ENCODE measurements at places on chromosomes 13 and 19. TPM values are rescaled to one million over a fixed set of nuclear protein-coding genes. Genes with fewer than 3 reads are reported as not detected.
A peak's percentile ranks its signal among the peaks of the same experiment; 100 is the strongest.

GRCh38 chr13:99970651-99971575 lies 654 bp downstream of the ZIC5 start:
- peaks cover 81% of the 10 kb centered on the region for H3K27me3 ChIP-seq
- no peak overlapping the region for H3K4me3 ChIP-seq
- no peak for DNase-seq
- H3K36me3 ChIP-seq = no peaks in the 10 kb centered on the region

DNA sequence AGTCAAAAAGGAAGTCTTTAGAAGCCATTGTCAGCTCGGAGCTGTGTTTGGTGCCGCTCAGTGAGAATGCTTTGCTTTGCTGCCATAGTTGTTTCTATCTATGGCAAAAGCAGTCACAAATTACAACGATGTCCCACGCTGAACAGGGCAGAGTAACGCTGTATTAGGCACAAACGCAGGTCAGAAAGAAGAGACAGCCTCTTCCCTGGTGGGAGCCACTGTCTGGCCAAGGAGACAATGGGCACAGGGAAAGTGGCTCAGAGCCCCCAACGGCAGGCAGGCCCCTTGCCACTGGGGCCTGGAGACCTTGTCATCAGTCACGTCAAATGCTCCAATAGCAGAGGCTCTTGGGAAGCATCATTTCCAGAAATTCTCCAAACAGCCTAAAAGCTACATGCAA lies 244.2 kb downstream of the TEX29 start:
- no peaks in the 10 kb centered on the region for H3K4me1 ChIP-seq
- no peaks in the 10 kb centered on the region for H3K27me3 ChIP-seq
- H3K36me3 ChIP-seq = no peaks in the 10 kb centered on the region
- no peak for DNase-seq
- no peak overlapping the region for H3K4me3 ChIP-seq

- H3K4me3 ChIP-seq = no peak overlapping the region
- no peak overlapping the region for H3K27ac ChIP-seq
- no peaks in the 10 kb centered on the region for H3K4me1 ChIP-seq
These were observed 14.1 kb downstream of the CARM1 start for GRCh38 chr19:10885201-10886169.

GRCh38 chr13:73261739-73262216 lies 203.0 kb downstream of the KLF5 start:
- H3K4me3 ChIP-seq = no peak overlapping the region
- no peaks in the 10 kb centered on the region for H3K27me3 ChIP-seq
- H3K4me1 ChIP-seq = no peaks in the 10 kb centered on the region
- DNase-seq = no peak
- H3K36me3 ChIP-seq = no peaks in the 10 kb centered on the region

ZNF382 gene
- 10.0 TPM for total RNA-seq

SLC7A9 gene
- 0.24 TPM for total RNA-seq

PRX gene
- total RNA-seq = 1.4 TPM

- H3K36me3 ChIP-seq = peaks cover 60% of the 10 kb centered on the region
- no peak overlapping the region for H3K4me3 ChIP-seq
- no peak for DNase-seq
These were observed 2.3 kb downstream of the RAD23A start for GRCh38 chr19:12947702-12948611.

- peaks cover 7% of the 10 kb centered on the region for H3K4me1 ChIP-seq
- DNase-seq = no peak
- no peaks in the 10 kb centered on the region for H3K36me3 ChIP-seq
- H3K27ac ChIP-seq = no peak within 1 kb of the TSS
- peaks cover 31% of the 10 kb centered on the region for H3K27me3 ChIP-seq
These were observed at the start of gene LINGO3 for GRCh38 chr19:2308114-2308556. TSS of gene LINGO3 (minus strand) at chr19:2308154. CDS start at chr19:2291776, 16,378 bp downstream.

DNA sequence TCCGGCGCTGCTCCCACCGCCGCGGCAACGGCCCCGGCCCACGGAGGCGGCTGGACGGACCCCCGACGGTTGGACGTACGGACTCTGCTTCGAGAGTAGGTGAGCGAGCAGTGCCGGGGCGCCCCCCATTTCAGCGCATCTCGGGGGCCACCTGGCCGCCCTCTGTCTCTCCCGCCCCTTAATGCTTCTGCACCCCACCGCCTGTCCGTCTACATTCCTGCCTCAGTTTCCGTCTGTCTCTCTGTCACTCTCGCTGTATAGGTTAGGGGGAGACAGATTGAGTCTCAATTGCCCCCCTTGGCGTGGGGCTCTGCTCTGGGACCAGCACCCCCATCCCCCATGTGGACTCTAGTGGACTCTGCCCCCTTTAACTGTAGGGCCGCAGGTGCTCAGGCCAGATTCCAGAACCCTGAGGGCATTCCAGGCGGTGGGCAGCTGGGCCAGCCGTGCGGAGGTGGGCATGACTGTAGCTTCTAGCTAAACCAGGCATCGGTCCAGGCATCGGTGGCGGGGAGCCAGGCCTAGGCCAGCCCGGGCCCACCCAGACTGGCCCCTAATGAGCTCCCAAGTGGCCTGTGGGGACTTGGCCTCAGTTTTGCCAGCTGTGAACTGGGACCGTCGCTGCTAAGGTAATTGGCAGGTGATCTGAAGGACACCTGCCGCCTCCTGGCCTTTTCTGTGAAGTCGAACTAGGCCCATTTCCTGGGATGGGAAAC lies 373 bp downstream of the TNFAIP8L1 start:
- peak overlapping the region; percentile 93 for H3K4me3 ChIP-seq
- H3K36me3 ChIP-seq = no peaks in the 10 kb centered on the region
- DNase-seq = no peak
- peaks cover 54% of the 10 kb centered on the region for H3K4me1 ChIP-seq

DNA sequence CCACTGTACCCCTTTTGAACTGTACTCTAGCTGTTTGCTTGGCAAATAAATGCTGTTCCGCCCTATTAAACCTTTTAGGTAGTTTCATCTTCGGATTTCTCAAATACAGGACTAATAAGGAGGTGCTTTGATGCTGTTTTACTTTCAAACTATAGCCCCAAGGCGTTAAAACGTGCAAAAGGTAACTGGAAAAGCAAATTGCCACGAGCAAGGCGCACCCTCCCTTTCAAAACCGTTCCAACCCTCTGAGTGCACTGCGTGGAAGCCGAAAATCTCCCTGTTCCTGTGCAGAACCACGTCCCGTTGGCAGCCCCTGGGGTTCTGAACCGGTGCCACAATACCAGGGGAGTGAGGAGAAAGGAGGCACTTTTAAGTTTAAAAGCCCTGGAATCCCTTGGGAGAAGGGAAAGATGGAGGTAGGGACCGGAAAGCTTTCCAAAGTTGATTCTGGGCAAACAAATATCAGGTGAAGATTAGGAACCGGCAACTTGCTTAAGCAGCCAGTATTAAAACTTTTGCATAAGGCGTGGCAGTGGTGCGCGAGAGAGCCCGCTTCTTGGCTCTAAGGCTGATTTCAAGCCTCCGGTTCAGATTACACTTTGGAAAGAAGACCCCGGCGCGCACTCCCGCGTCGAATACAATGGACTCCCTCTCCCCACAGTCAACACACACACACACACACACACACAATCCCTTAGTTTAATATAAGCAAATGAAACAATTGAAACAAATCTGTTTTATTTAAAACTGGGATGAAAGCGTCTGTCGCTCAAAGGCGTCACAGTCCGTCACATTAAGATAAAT lies 9.5 kb downstream of the POU4F1 start:
- H3K4me1 ChIP-seq = no peaks in the 10 kb centered on the region
- H3K4me3 ChIP-seq = no peak overlapping the region
- DNase-seq = no peak
- H3K36me3 ChIP-seq = no peaks in the 10 kb centered on the region
- H3K27ac ChIP-seq = no peak overlapping the region

CRB3 gene
- 0.88 TPM for total RNA-seq

ERICH4 gene
- total RNA-seq = not detected

GRCh38 chr13:33052506-33053280 lies 36.5 kb downstream of the KL start:
- no peaks in the 10 kb centered on the region for H3K36me3 ChIP-seq
- no peaks in the 10 kb centered on the region for H3K27me3 ChIP-seq
- no peak overlapping the region for H3K4me3 ChIP-seq
- DNase-seq = no peak

OVOL3 gene
- not detected for total RNA-seq

GRCh38 chr13:50463719-50464118 lies 379.8 kb downstream of the DLEU7 start:
- no peaks in the 10 kb centered on the region for H3K4me1 ChIP-seq
- DNase-seq = no peak
- H3K27me3 ChIP-seq = no peaks in the 10 kb centered on the region
- no peaks in the 10 kb centered on the region for H3K36me3 ChIP-seq
- no peak overlapping the region for H3K27ac ChIP-seq

DNA sequence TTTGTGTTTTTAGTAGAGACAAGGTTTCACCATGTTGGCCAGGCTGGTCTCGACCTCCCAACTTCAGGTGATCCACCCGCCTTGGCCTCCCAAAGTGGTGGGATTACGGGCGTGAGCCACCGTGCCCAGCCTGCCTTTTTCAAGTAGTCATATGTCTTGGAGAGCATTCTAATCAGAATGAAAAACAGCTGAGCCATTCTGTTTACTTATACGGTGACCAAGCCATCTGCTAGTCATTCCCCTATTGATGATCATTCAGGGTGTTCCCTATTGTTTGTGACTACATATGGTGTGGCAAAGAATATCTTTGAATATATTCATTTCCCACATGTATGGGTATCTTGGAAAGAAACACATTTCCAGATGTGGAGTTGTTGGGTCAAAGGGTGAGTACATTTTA lies 17.2 kb downstream of the BLOC1S3 start:
- H3K4me3 ChIP-seq = no peak overlapping the region
- DNase-seq = no peak
- H3K27ac ChIP-seq = no peak overlapping the region
- H3K27me3 ChIP-seq = no peaks in the 10 kb centered on the region
- H3K4me1 ChIP-seq = no peaks in the 10 kb centered on the region

GRCh38 chr13:113558461-113558860 lies 26.1 kb upstream of the TFDP1 start:
- no peak for DNase-seq
- no peaks in the 10 kb centered on the region for H3K36me3 ChIP-seq
- H3K4me3 ChIP-seq = no peak overlapping the region
- H3K27me3 ChIP-seq = no peaks in the 10 kb centered on the region
- H3K4me1 ChIP-seq = no peaks in the 10 kb centered on the region
- no peak overlapping the region for H3K27ac ChIP-seq

UBE2L5 gene
- total RNA-seq = not detected

MISP3 gene
- total RNA-seq = 1.00 TPM

DNA sequence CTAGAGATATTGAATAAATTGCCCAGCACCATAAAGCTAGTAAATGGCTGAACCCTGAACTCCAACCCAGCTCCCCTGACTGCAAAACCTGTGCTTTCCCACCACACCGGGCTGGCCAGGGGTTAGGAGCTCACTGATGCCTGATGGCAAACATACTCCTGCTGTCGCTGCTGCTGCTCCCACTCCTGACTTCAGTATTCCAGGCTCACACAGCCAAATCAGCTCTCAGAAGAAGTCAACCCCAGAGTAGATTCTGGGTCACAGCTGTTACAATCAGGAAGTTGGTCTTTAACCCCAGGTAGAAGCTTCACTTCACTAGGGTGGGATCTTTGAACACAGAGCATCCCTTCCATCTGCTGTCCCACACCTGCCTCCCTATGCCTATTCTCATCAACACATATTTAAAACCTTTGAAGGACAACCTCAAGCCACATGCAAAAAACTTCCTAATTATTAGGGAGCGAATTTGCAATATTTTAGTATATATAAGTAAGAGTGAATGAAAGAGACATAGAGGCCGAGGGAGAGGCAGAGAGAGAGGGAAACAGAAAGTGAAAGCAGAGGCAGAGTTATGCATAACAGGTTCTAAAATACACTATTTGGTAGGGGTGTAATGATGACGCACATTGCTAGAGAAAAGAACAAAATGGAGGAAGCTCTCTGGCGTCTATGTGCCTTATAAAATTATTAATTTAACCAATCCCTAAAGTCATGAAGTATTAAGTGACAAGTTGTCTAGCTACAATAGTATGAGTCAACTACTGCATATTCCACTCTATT lies 99.4 kb upstream of the SERP2 start:
- H3K4me3 ChIP-seq = peak overlapping the region; percentile 61
- no peaks in the 10 kb centered on the region for H3K27me3 ChIP-seq
- no peak for DNase-seq
- H3K36me3 ChIP-seq = no peaks in the 10 kb centered on the region
- peak overlapping the region; percentile 55 for H3K27ac ChIP-seq

SULT2B1 gene
- not detected for total RNA-seq

DNA sequence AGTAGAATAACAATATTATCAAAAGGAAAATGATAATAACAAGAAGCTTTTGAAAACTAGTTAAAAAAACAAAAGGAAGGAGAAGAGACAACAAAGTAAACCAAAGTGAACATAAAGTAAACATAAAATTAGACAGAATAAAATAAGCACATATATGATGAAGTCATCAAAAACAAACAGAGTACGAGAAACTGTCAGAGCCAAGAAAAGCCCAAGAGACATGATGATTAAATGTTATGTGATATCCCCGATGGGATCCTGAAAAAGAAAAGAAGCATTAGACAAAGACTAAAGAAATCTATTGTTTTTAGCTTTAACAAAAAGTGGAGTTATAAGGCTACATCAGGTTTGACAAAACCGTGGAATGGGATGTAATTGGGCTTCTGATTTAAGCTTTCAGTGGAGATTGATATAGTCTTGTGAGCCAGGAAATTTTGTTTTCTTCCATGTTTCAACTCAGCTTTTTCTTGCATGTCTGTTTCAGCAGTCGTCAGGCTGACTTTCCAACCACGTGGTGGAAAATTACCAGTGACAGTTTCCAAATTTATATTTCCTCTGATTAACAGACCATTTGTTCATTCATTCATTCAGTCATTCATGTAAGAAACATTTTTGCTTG lies 64.9 kb downstream of the KL start:
- no peaks in the 10 kb centered on the region for H3K36me3 ChIP-seq
- DNase-seq = no peak
- no peaks in the 10 kb centered on the region for H3K4me1 ChIP-seq
- no peak overlapping the region for H3K27ac ChIP-seq

GRCh38 chr19:17841810-17842662 lies 5.7 kb downstream of the JAK3 start:
- no peak overlapping the region for H3K4me3 ChIP-seq
- H3K4me1 ChIP-seq = peaks cover 30% of the 10 kb centered on the region
- DNase-seq = no peak
- peaks cover 57% of the 10 kb centered on the region for H3K36me3 ChIP-seq
- no peaks in the 10 kb centered on the region for H3K27me3 ChIP-seq
- peak overlapping the region; percentile 38 for H3K27ac ChIP-seq

GRCh38 chr13:41456768-41457588 lies at the start of gene RGCC:
TSS of gene RGCC (plus strand) at chr13:41457550. CDS start at chr13:41457708, 158 bp downstream.
- H3K4me1 ChIP-seq = peaks cover 37% of the 10 kb centered on the region
- H3K27me3 ChIP-seq = no peaks in the 10 kb centered on the region
- no peaks in the 10 kb centered on the region for H3K36me3 ChIP-seq
- peak within 1 kb of the TSS; percentile 95 for H3K4me3 ChIP-seq
- H3K27ac ChIP-seq = peak within 1 kb of the TSS; percentile 86
